CMK (cell line): ENCODE measurements at places on chromosomes 16 and 17.

GRCh38 chr17:51185763-51186332 lies 19.6 kb downstream of the NME2 start:
- no peak for DNase-seq

DNA sequence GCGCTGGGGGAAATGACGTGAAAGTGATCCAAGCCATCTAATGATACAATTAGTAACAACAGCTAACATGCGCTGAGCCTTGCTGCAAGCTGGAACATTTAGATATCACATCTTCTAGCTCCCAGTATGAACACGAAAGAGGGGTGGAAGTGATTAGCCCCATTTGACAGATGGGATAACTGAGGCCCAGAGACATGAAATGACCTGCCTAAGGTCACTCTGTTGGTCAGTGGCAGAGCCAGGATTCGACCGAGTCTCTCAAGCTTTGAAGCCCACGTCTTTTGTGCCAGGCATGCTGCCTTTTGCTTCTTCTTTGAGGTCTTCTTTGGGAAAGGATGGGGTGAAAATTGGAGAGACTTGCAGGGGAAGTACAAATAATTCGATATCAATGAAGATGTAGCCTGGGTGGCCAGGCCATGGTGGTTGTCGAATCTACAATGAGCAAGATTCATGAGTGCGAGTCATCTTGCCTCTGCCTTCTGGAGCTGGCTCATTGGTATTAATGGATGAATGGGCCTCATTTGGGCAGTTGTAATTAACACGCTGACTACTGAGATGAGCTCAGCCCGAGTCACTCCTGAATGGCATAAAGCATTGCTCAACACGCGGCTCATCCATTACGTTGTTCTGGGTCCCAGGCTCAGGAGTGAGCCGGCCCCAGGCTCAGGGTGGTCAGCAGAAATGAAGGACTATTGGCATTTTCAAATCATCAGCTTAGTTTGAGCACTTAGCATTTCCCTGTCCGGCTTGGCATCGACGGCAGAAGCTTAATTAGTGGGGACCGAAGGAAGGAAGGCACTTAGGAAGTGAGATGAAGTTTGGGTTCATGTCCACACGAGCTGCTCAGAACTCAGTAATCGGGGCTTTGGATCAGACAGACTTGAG lies 28.0 kb upstream of the GPRC5B start:
- no peak for DNase-seq

- no peak for DNase-seq
Measured at GRCh38 chr16:61382435-61382834, 653.8 kb downstream of the CDH8 start.

GRCh38 chr17:50318501-50319285 lies 27.2 kb upstream of the XYLT2 start:
- DNase-seq, result no peak

DNA sequence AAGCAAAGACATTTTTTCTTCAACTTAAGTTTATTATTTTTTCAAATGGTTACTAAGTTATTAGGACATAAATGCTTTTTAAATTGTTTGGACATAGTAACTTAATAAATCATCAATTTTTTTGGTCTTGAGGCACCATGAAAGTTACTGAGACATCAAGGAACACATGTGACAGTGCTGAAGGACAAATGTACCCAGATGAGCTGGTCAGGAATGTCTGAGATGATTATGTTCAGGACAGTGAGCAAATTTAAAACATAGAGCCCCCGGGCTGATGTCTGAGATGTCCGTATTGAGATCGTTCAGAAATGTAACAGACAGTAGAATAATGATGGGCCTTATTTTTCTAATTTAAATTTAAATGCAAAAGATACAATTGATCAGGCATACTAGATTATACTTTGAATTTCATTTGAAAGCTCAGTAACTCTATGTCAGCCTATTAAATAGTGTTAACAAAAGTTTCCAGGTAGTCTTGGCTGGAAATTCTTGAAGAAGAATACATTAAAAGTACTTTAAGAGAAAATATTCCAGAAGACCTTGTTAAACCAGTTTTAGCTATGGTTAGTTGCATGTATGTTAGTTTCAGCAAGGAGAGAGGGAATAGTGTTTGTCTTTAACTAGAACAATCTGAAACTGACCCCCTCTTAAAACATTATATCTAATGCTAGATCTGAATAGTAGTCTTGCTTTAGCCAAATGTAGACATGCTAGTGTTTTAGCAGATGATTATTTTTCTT lies 36.4 kb downstream of the SEC14L1 start:
- no peak for DNase-seq

DNA sequence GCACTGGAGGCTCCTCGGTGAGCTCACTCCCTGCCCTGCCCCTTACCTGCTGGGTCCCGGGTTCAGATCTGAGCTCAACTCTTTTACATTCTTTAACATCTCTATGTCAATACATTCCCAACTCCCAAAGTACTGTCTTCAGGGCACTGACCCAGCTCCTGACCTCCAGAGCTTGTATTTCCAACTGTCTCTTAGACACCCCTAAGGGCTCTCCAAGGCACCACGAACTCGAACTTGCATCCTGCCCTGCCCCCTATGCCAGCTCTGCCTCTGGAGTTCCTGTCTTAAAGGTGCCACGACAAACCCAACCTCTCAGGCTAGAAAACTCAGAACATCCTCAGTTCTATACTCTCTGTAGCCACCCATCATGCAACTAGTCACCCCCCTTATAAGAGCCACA lies 38.6 kb downstream of the IFT140 start:
- DNase-seq, result no peak

DNA sequence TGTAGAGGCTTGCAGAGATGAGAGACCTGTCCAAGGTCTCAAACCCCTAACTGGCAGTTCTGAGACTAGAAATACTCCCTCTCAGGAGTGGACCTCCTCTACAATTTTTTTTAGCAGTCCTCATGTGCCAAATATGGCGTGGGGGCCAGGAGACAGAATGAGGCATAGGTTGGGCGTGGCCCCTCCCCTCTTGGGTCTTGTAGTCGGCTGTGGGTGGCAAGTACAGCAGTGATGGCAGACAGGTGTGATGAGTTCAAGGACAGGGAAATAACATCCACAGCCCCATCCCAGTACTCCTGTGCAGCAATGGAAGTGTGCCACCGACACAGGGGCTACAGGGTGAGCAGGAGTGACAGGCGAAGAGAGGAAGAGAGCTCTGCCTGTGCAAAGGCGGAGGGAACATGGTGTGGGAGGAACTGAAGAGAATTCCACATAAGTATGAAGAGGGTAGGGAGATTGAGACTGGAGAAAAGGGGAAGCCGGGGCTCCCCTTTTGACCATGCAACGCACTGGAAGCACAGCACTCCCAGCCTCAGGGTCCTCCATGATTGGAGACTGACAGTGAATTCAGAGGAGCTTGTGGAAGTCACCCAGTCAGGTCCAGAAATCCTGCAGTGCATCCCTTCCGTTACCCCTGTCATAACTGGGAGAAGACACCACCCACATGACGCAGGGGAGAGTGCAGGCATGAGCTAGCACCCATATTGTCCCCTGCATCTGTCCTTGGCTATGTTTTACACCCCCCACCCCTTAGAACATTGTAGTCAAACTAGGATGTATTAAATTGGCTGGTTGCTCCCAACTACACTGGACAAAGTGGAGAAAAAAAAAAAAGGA lies 14.8 kb upstream of the CETP start:
- DNase-seq, result no peak
